ENCODE measurements at places on chromosomes 12 and 14. TPM values are rescaled to one million over a fixed set of nuclear protein-coding genes. Genes with fewer than 3 reads are reported as not detected.

RFLNA gene
- not detected for total RNA-seq

SLC2A14 gene
- 0.31 TPM for total RNA-seq

DBX2 gene
- total RNA-seq: not detected

TPPP2 gene
- total RNA-seq: not detected

NEUROD4 gene
- not detected for total RNA-seq

EXOC3L4 gene
- not detected for total RNA-seq

DPY19L2 gene
- 0.32 TPM for total RNA-seq

KRT85 gene
- not detected for total RNA-seq

DNA sequence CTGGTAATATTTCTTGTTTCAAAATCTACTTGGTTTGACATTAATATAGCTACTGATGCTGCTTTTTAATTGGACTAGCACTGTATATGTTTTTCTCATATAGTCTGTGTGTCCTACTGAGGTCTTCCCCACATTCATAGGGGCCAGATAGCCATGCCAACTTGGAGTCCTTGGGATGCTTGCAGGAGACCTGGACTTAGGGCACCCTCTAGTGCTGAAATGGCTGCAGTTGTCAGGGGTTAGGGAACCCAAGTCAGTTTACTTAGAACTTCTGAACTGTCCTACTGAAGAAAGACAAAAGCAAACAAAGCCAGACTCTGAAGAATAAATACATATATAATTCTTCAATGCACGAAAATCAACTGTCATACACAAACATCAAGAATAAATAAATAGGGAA is 279.9 kb upstream of the SYT1 start:
- DNase-seq: peak; percentile 43

GRCh38 chr14:74834692-74835392 is 41.1 kb downstream of the PROX2 start:
- DNase-seq: no peak

GRCh38 chr12:65878540-65878939 is 54.3 kb downstream of the HMGA2 start:
- no peak for DNase-seq

DNA sequence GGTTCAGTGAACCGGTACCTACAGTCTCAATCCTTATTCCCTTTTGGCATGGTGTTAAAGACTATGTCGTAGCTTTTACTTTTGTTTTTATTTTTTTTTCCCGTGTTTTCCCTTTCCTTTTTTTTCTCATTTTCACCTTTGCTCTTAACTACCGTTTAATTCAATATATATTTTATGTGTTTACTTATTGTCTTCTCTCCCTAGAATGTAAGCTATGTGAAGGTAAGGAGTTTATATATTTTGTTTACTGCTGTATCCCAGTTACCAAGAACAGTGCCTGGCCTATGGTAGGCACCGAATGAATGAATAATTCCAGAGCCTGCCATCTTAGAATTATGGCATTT is 261 bp upstream of the MLH3 start:
- no peak for DNase-seq

GRCh38 chr12:12387501-12387900 is 30.6 kb downstream of the BORCS5 start:
- DNase-seq: no peak

GRCh38 chr12:56628671-56629458 is 1.3 kb downstream of the BAZ2A start:
- DNase-seq: peak; percentile 83

GRCh38 chr12:6442836-6443235 is 1.9 kb upstream of the CD27 start:
- no peak for DNase-seq

GRCh38 chr12:47312808-47313426 is 233.2 kb upstream of the AMIGO2 start:
- peak; percentile 80 for DNase-seq

DNA sequence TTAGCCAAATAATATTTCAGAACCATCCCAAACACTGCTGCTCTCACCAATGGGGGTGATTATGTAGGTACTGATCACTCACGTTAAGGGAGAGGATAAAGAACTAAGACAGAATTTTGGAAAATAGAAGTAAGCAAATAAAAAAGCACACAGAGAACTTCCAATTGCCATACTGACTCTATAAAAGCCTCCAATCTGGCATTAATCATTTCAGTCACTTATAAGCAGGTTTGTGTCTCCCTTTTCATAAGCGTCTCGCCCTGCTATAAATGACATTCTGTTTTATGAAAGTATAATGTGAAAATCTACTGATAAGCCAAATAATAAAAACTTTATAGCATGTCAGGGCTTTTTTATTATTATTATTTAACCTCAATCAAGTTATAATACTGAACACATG is 435.2 kb downstream of the ETNK1 start:
- DNase-seq: no peak

DNA sequence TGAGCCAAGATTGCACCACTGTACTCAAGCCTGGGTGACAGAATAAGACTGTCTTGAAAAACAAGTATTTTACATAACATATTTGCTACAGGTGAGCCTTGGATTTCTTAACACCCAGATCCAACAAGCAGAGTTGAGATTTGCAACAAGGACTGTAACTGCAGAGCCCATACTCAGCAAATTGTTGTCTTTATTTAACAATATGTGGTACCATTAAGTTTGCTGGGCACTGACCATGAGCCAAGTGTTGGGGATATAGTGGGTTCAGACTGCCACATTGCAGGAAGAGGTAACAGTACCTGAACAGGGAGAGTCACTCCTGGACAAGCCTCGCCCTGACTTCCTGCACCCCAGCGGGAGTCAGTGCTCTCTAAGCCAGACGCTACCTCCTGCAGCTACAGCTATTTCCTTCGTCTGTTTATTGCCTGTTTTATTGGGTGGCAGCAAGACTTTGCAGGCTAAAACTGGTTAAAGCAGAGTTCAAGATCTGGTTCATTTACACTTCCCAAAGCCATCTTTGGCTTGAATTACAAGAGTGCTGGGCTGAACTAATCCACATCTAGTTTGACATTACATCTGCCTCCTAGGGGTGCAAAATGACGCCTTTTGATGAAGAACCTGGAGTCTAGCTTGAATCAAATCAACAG is 12.5 kb downstream of the AHSA1 start:
- DNase-seq: no peak

DNA sequence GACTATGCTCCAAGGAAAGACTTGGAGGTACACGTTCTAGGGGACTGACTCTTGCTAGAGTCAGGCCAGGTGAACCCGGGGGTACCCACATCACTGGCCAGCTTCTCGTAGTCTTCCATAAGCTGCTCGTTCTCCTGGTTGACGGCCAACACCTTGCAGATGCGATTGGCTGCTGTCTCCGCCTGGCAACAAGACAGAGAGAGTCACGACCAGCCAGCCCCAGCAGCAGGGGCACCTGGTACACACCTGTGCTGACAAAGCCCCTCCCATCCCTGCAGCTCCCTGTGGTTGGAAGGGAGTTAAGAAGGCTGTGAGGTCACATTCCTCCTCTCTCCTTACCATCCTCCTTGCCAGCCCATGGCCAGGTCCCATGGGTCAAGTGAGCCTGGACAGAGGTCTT is 85.5 kb downstream of the ACTN1 start:
- no peak for DNase-seq

DNA sequence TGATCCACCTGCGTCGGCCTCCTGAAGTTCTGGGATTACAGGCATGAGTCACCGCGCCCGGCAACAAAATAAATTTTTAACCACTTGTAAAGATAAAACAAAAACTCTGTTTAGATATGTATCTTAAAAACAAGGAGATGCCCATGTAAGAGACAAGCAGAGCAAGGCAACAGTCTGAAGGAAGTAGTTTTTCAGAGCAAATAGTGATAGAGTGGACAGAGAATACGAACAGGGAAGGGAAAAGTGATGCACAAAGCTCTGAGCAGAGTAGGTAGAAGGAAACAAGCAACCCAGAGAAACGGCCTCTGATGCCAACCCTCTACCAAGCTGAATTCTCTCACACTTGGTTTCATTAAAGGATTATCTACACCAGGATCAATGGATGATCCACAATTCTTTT is 24.8 kb upstream of the CDKL1 start:
- no peak for DNase-seq

GRCh38 chr12:66152732-66153131 is 17.1 kb downstream of the TMBIM4 start:
- no peak for DNase-seq

GRCh38 chr12:6478416-6478815 is 7.9 kb upstream of the VAMP1 start:
- no peak for DNase-seq

GRCh38 chr12:51895378-51896135 is 7.7 kb downstream of the ANKRD33 start:
- DNase-seq: no peak

- DNase-seq: no peak
These were observed 27.0 kb upstream of the PTHLH start for GRCh38 chr12:27999521-27999920.

DNA sequence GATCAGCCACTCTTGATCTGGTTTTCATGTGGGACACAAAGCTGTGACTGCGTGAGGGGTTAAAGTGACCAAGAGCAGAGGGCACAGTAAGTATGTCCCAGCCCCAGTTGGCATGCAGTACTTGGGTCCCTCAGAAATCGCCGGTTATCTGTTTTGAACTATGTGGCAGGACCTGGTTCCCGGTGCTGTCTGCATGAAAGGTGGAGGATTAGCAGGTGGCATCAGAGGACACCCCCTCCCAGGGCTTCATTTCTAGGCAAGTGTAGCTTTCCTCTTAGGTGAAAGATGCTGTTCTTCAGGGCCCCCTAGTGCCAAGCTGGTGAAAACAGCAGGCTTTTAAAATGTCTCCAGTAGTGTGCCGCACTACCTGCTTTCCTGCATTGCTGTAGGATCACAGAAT is 57.1 kb downstream of the ATG14 start:
- peak; percentile 68 for DNase-seq

DNA sequence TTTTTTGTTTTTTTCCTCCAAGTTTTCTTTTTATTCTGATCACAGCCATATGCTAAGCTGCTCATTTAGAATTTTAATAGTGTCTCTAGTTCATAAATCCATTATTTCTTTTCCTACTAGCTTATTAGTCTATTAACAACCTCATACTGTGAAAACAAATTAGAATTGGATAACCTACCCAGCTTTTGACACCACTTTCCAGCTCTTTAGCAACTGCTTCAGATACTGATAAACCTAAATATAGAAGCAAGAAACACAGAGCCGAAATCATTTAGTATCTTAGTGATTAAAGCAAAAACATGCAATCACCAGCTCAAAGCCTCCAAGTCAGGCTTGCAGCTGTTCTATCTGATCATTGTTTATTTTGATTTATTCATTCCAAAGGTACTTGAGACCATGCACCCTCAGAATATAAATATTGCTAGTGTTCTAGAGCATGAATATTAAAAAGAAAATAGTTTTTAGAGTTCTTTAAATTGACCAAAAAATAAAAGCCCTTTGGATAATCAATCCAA is 121.5 kb downstream of the STXBP6 start:
- no peak for DNase-seq

- DNase-seq: no peak
These were observed 151.4 kb downstream of the MED13L start for GRCh38 chr12:116125956-116126566.

GRCh38 chr12:2980630-2981029 is 21.4 kb downstream of the TEAD4 start:
- DNase-seq: no peak

DNA sequence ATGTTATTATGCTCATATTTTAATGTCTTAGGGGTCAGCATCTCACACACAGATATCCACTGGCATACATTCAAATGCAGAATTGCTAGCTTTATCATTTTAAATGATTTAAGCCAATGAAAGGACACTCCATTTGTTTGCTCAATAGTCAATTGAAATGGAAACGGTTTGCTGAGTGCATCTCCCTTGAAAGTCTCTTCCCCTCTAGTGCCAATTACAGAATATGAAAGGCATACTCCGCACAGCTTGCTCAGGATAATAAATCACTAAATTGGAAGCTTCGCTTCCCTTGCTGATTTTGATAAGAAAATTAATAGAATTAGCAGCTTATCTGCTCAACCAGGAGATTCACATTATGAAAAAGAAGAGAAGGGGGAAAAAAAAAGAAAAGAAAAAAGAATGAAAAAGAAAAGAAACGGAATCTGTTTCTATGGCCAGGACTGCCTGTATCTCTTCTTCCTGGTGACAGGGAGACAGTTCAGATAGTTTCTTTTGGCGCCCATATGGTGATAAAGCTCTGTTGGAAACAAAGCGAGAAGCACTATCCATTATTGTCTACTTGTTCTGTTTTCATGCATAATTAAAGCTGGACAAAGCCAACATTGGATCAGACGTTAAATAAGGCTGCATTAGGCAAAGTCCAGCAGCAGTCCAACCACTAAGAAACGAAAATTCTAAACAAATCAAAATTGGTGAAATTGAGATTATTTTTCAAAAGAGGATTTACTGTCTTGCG is 225.0 kb downstream of the GXYLT1 start:
- DNase-seq: no peak

Data from OCI-LY7 (cell line).